ENCODE measurements at places on chromosomes 6 and 20.

GRCh38 chr6:126432564-126432963, 92.6 kb downstream of the CENPW start:
- no peak for DNase-seq

GRCh38 chr20:38426006-38426897, 8.9 kb downstream of the SNHG17 start:
- no peak for DNase-seq

DNA sequence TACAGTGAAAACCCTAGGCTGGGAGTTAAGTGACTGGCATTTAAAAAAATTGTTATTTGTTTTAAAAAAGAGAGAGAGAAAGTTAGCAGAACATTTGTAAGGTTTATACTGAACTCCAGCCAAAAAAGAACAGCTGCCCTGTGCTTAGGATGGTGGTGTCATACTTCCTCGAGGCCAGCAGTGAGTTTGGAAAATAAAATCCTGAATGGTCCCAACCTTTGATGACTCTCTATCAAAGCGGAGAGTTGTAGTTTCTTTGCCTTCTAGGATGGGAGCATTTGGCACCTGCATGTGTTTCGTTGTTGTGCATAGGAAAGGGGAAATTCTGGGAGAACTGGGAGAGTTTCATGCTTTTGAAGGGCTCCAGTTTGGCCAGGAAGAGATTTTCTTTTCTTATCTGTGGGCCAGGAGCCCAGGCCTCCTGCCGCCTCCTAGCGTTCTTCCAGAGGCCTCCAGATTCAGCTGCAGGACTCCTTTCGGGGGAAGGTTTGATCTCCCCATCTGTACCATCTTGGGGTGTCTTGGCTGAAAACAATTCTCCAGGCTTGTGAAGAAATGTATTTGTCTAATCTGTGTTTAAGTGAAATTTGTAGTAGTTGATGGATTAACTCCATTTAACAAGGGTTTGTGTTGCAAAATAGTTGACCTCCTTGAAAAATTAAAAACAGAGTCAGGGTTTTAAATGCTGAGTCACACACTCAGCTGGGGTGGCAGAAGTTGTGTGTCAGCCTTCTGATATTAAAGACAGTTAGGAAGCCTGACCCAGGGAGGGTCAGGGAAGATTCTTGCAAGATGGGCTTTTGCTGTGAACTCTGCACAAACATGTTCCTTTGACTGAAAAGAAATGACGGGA, 63.4 kb downstream of the TXNDC5 start:
- DNase-seq: no peak

DNA sequence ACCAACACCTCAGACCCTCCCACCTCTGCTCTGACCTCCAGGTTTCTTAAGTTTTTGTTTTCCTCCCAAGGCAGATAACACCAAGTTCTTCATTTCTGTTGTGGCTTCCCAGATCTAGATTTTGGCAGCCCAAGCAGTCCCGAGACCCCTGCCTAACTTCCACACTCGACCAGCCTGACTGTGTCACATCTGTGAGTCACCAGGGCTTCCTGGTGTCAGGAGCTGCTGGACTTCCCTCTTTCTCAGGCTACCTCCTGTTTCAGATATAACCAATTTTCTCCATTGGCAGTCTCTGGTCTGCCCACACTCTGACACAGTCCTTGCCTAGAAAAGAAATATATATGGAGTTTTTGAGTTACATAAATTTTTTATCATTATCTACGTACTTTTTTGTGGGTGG, 46.1 kb upstream of the CCN6 start:
- peak; percentile 13 for DNase-seq

DNA sequence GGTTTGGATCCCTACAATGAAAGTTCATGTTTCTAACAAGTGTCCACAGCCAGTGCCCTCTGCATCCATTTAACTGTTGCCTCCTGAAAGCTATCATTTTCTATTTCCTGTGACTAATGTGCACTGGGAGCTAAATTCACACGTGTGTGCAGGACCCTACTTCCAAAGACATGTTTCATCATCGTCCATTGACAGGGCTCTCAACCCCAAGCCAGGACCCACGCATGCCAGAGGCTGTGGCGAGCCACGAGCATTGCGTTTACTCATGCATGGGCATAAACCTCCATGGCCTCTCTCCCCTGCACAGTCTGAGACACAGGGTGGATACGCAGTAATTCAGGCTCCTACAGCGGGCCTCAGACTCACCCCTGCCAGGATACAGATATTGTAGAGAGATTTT, 153.2 kb downstream of the MAFB start:
- no peak for DNase-seq

GRCh38 chr6:120564779-120565178, 769.5 kb downstream of the TBC1D32 start:
- DNase-seq: no peak

- DNase-seq: no peak
Measured at GRCh38 chr20:35297155-35297554, 4.9 kb upstream of the FAM83C start.

DNA sequence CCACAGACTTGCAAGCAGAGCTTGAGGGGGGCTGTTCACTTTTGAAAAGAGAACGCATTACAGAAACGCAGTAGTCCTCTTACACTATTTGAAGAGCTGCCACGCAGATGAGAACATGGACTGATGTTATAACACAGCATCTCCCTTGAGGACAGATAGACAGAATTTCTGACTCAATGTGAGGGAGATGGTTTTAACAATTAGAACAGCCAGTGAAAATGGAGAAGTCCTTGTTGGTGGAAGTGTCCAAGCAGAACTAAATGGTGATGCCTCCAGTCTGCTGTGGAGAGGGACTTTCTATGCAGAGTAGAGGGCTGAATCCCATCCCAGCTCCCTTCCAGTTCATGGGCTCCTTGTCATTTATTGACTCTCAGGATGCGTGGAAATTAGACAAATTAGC, 100.0 kb downstream of the RREB1 start:
- DNase-seq: no peak

DNA sequence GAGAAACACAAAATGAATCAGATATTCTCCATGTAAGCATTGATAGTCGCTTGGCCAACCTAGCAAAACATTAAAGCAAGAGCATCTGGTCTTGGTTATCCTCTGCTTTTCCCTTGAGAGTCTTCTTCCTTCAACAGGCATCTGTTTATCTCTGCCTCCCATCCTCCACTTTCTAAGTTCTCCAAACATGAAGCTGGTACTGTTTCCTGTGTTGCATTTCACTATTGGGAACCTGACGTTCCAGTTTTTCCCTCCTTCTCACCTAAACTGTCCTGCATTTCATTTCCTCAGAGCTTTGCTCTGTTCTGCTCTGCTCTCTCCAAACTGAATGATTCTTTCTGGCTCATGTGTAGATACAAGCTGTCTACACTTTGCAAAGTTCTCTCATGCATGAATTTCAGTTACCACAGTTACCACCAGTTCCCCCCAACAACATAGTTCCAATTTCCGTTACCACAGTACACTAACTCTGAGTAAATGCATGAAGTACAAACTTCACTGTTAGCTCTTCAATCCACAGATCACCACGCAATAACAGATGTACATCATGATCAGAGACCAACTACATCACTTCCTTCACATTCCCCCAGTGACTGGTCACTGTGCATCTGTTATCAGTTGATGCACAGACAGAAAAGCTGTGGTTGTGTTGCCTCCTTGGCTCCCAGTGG, 86.7 kb upstream of the F13A1 start:
- DNase-seq: peak; percentile 92

- DNase-seq: no peak
Measured at GRCh38 chr6:71588490-71588889, 297.9 kb upstream of the RIMS1 start.

DNA sequence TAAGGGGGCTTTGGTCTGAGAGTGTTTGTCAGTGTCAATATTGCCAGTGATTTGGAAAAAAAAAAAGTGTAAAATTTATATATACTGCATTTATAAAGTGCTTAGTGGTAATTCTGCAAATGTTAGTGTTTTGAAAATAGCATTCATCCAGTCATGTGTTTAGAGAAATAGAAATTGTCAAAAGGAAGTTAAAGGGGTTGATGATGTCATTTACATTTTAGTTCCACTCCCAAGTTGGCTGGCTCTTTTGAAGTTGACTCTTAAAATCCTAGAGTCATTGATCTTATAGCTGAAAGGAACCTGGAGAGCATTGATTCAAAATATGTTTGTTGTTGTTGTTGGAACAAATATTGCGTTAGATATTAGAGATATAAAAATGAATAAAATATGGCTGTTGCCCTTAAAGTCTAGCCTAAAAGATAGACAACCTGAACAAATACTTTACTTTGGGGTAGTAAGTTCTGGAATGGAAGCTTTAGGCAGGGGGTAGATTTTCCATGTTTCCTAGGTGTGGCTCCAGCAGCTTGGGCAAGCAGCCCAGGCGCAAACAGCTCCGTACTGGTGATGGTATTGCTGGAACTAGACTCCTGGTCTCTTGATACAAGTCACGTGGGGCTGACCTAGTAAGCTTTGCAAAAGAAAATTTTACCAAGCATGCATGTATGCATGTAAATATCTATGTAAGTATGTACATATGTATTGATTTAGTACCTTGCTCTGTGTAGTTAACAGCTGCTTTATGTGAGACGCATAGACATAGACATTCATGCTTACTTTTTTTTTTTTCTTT, 46.3 kb downstream of the HIVEP1 start:
- no peak for DNase-seq

DNA sequence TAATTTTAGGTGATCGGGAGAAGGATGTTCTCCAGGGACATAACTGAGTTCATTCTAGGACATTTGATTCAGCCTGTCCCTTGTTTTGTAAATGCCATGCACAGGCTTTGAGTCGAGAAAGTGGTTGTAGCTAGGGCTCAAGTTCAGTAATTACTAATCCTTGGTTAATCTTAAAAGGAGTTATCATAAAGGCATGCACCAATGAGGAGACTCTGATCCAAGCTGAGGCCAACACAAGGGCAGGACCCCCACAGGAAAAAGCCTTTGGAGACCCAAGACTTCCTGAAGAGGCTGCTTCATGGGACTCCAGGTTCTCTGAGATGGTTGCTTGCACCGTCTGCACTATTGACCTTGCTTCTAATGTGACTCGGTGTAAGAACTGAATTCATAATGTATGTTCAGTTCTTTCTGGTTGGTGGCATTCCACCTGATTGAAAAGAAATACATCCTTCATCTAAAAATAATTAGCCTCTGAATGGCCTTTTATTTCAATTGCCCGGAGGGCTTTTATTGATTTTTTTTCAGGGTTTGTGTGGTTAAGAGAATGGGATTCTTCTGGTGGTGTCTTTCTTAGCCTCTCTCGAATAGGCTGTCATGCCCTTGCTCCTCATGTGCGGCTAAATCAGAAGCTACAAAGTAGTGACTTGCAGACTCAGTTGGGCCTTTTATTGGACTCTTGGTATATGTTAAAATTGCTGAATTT, 201.7 kb upstream of the PLCB4 start:
- DNase-seq: no peak

- no peak for DNase-seq
Measured at GRCh38 chr6:124373386-124373785, 569.7 kb downstream of the NKAIN2 start.

GRCh38 chr6:43708860-43709653, 21.5 kb upstream of the MRPS18A start:
- DNase-seq: peak; percentile 29

DNA sequence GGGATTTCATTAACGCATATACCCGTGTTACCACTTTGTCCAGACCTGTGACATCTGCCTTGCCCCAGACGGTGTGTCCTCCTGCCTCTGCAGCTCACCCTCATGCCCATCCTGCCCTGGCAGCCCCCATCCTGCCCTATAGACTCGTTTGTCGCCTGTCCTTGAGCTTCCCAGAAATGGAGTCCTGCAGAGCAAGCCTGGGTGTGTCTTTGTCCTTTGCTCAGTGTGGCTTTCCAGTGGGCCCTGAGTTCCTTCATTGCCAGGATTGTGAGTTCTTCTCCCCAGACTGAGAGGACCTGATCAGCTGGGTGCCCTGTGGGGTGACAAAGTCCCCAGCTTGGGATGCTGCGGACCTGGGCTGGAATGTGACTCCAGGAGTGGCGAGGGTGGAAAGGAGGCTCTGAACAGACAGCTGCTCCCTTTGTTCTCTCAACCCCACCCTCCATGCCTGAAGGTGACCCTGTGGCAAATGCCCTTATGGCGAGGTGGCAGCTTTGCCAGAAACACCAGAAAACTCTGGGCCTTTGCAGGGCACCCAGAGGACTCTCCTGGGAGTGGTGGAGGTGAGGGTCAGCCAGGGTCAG, 2.4 kb upstream of the CST3 start:
- no peak for DNase-seq

GRCh38 chr20:41888434-41888833, 270.3 kb upstream of the CHD6 start:
- no peak for DNase-seq

DNA sequence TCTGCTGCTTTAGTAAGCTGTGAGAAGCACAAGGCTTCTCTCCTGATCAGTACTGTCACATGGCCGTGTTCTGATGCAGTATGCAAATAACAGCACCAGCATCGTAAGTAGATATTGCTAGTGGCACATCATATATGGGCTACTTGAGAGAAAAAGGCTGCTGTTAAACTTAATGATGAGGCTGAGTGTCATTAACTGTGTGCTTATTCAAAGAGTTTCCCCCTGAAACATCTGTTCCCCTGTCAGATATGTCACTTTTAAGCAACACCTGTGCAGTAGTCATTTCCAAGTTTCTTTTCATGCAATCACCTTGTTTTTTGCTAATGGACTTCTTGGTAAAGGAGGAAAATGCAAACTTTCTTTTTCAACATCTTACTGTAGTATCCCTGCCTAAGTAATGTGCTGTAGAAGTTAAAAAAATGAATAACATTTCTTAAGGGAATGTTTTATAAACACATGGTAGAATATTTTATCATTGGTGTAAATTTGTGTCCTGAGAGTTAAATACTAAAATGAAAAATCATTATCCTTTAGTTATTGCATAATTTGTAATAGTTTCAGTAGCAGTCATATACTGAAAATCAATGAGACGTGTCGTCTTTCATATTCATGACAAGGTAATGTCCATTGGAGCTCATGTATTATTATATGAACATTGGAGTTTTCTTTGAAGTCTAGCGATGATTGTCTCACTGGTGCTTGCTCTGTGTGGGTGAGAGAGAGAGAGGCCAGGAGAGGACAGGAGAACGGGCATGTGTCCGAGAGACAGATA, 366.3 kb downstream of the CDKAL1 start:
- peak; percentile 77 for DNase-seq

DNA sequence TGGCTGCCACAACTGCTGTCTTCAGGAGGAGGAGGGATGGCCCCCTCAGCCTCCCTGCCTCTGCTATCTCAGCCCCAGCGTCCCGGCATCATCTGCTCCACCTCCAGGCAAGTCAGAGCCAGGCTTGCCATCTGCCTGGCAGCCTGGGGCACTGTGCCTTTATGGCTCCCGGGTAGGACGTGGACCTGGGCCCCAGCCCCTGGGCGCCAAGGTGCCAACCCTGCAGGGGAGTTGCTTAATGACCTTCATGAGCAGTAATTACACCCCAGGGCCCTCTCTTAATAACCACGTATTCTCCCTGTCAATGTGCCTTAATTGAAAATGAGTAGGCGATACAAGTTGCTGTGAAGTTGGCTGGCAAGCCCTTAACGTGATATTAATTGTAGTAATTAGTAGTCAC, 122.1 kb upstream of the MLN start:
- DNase-seq: no peak

GRCh38 chr6:145045582-145045981, 689.7 kb downstream of the EPM2A start:
- no peak for DNase-seq

DNA sequence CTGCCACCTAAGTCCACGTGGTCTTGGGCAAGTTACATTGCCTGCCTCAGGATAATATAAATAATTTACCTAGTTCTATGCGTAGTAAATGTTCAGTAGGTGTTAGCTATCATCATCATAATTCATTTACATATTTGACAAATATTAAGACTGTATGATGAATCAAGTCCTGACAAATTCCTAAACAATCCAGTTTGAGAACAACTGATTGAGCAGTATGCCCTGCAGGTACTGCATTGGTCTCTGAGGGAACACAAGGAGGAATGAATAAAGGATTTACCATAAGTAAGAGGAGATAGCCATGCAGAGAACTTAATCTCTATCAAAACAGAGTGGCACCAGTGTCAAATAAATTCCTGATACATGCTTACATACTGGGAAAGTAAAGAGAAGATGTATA, 70.4 kb downstream of the SAMD5 start:
- no peak for DNase-seq
